Mammary epithelial cell (primary cell): ENCODE measurements at places on chromosomes 1 and 21. TPM values are rescaled to one million over a fixed set of nuclear protein-coding genes. Genes with fewer than 3 reads are reported as not detected.

The ATP6V0B gene
- 84.4 TPM for total RNA-seq

The LCE1F gene
- 10.1 and 20.7 TPM in 2 replicates for total RNA-seq

The ELAPOR1 gene
- 0.67 TPM for total RNA-seq

The WNT2B gene
- 1.2 and 1.4 TPM in 2 replicates for total RNA-seq

The OSCP1 gene
- 10.5 TPM for total RNA-seq
